ENCODE measurements at places on chromosomes 13 and 19. TPM values are rescaled to one million over a fixed set of nuclear protein-coding genes. Genes with fewer than 3 reads are reported as not detected.

DNA sequence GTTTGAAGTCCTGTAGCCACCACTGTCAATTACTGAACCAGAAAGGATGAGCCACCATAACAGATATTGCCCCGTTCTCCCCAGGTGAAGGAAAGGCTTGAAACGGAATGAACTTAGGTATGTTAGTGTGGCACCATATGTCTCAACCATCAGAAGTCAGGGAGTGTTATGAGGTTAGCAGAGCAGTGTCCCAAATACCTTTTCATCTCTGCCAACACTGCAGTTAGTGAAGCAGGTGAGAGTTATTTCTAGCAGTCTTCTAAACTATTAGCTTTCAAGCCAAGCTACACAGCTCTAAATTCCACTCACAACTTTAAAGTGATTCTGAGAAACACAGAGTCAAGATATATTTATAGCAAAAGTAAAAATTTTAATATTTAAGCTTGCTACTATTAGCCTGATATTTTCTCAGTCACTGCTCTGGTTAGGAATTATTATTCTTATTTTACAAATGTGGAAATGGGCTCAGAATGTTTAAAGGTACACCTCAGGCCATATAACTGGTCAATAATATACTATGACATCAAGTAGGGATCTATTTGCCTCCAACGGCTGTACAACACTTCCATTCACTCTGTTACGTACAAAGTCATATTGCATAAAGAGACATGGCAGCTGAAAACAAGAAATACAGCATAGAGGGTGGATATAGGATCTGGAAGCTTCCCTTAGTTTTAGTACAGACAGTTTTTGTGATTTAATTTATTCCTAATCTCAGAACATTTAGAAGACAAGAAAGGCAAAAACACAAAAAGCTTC is 1527.1 kb upstream of the PRR20A start:
- no peak overlapping the region for H3K27ac ChIP-seq
- no peaks in the 10 kb centered on the region for H3K4me1 ChIP-seq
- H3K27me3 ChIP-seq: no peaks in the 10 kb centered on the region
- no peaks in the 10 kb centered on the region for H3K36me3 ChIP-seq
- no peak overlapping the region for H3K4me3 ChIP-seq
- DNase-seq: no peak

- H3K27ac ChIP-seq: no peak overlapping the region
- no peak overlapping the region for H3K4me3 ChIP-seq
- peak; percentile 83 for DNase-seq
- H3K27me3 ChIP-seq: no peaks in the 10 kb centered on the region
- peaks cover 11% of the 10 kb centered on the region for H3K4me1 ChIP-seq
Measured at GRCh38 chr13:98445340-98446233, 131.3 kb downstream of the STK24 start.

DNA sequence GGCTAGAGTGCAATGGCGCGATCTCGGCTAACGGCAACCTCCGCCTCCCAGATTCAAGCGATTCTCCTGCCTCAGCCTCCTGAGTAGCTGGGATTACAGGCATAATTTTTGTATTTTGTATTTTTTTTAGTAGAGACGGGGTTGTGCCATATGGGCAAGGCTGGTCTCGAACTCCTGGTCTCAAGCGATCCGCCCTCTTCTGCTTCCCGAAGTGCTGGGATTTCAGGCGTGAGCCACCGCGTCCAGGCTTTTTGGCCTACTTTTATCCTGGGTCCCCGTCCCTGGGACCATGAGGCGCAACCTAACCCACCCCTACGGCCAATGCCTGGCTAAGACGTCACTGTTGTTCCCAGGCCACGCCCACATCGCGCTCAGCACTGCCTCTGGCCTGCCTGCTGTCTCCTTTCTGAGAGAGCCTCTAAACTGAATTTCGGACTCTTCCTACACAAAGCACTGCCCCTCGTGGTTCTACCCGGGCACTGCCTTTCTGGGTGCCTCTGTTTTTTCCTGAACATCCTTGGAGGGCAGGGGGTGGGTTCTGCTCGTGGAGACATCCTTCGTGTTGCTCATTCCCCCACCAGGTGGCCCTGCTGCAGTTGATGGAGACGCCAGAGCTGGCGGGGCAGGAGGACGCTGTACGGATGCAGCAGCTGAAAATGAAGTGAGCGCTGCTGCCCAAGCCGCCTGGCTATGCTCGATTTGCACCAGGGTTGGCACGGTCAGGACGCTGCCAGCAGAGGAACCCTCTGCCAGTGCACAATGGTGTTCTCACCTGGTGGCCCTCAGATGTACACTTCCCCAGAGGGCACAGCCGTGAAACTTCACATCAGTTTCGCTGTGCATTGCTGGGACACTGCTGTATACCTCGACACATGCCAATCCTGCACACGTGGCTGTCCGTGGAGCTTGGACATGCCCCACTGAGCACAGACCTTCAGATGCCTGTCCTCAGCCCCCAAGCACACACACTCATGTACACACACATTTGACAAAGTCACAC is 2.0 kb downstream of the REX1BD start:
- no peak overlapping the region for H3K4me3 ChIP-seq
- no peak overlapping the region for H3K27ac ChIP-seq
- no peaks in the 10 kb centered on the region for H3K27me3 ChIP-seq
- H3K4me1 ChIP-seq: peaks cover 31% of the 10 kb centered on the region
- peaks cover 21% of the 10 kb centered on the region for H3K36me3 ChIP-seq

The HIF3A gene
- not detected for total RNA-seq

The SLC7A10 gene
- total RNA-seq: not detected

GRCh38 chr19:11832253-11832912 is 16.1 kb upstream of the ZNF439 start:
- no peaks in the 10 kb centered on the region for H3K27me3 ChIP-seq
- H3K27ac ChIP-seq: no peak overlapping the region
- H3K4me1 ChIP-seq: no peaks in the 10 kb centered on the region
- H3K4me3 ChIP-seq: no peak overlapping the region

The IGFL3 gene
- not detected for total RNA-seq

The ZNF135 gene
- not detected for total RNA-seq

DNA sequence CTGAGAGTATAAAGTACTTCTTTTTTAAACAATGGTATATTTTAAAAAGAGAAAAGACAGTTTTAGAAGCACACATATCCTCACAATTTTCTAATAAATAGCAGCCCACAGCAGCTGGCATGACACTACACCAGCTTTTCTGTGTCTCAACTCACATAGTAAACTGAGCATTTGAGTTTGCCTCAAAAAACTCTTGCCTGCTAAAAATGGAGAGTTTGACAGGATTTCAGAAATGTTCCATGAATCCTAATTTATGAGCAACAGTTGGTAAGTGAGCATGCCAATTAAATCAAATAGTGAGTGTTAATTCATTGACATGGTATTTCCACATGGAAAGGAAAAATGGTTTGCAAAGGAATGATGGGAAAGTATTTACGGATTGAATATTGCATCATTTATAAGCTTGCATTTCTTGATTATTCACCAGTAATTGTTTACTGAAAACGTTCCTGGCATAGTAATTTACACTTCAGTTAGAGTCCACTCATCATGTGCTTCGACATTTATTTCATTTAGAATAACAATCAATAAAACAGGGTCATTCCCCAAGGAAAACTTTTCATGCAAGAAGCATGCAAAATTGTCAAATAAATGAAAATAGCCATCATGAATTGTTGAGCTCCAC is 323.0 kb downstream of the EFNB2 start:
- H3K4me1 ChIP-seq: no peaks in the 10 kb centered on the region
- H3K27me3 ChIP-seq: peaks cover 47% of the 10 kb centered on the region
- no peak overlapping the region for H3K4me3 ChIP-seq
- no peak for DNase-seq

DNA sequence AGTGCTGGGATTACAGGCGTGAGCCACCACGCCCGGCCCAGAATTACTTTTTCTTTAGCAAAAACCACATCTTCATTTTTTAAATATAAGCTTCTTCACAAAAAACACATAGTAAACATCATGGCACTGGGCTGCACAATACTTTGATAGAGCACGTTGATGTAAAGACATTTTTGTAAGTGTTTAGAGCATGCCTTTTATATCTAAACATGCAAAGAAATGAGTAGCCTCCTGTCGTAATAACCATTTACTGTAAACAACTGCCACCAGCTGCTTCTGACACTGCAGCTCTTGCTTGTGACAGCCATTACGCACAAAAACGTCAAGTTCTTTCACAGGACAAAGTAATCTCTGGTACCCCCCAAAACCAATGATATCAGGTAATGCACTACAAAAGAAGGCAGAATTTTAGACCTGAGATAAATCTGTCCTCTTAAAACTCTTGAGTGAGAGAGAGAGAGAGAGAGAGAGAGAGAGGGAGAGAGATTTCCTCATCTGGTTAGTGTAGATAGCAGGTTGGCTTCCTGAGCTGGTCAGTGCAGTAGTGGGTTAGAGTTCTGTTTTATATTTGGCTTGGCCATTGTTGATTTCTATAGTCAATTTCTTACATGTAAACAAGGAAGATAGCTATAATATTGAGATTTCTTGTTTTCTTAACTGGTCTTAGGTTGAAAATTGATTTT is 6.7 kb upstream of the ZNF548 start:
- no peaks in the 10 kb centered on the region for H3K4me1 ChIP-seq

The RNF17 gene
- total RNA-seq: not detected

- no peaks in the 10 kb centered on the region for H3K4me1 ChIP-seq
- H3K36me3 ChIP-seq: peaks cover 12% of the 10 kb centered on the region
Measured at GRCh38 chr19:48186541-48186991, 16.1 kb downstream of the ZSWIM9 start.

The CGB1 gene
- total RNA-seq: 1.00 TPM

DNA sequence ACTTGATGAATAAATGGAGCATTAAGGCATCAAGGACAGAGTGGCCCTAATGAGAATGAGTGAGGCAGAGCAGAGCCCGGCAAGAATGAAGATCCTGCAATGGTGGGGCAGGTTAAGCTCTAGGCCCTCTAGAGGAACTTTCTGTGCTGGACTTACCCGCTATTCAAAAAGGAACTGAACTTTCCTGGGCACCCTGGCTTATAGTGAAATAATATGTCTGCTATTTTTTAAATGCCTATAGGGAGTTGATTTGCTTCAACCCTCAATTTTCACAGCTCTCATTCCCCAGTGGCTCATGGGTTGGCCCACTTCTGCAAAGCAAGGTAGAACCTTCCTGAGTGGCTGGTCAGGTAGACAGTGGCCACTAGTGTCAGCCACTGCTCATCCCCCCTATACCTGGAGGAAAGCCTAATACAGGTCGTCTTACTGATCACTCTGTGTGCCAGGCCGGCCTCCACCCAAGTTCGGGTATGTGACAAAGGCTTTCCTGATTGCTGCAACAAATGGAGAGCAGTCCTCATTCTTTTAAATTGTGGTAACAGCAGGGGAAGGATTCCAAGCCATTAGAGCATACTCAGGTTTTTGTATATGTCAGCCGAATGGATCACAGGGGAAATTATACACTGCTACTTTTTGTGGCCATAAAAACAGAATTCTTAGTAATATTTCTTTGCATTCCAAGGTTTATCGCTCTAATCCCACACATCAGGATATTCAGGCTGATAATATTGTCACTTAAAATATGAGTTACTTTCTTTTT is 103.0 kb downstream of the KL start:
- H3K36me3 ChIP-seq: peaks cover 64% of the 10 kb centered on the region
- H3K27ac ChIP-seq: no peak overlapping the region
- H3K4me1 ChIP-seq: peaks cover 32% of the 10 kb centered on the region
- no peak overlapping the region for H3K4me3 ChIP-seq
- no peaks in the 10 kb centered on the region for H3K27me3 ChIP-seq

The PKN1 gene
- total RNA-seq: 75.2 TPM

The MADCAM1 gene
- total RNA-seq: not detected

The CGB5 gene
- total RNA-seq: not detected

DNA sequence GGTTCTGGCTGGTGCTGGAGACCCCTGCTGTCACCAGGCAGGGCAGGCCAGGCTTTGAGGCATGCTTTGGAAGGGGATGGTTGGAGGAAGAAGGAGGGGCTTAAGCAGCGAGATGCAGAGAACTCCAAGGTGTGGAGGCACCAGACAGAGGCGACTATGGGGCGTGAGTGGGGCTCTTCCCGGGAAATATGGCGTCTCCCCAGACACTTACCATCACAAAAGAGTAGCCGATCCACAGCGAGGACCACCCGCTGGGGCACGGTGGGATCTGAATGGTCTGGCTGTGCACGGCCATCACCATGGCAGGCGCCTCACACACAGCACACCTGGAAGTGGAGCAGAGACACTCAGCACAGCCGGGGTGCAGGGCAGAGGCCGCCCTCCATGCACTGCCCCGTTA is 151.9 kb downstream of the COL4A1 start:
- H3K4me3 ChIP-seq: no peak overlapping the region
- H3K36me3 ChIP-seq: peaks cover 90% of the 10 kb centered on the region
- DNase-seq: no peak
- H3K27ac ChIP-seq: no peak overlapping the region
- no peaks in the 10 kb centered on the region for H3K27me3 ChIP-seq
- no peaks in the 10 kb centered on the region for H3K4me1 ChIP-seq

The OR10H1 gene
- total RNA-seq: not detected

- H3K27me3 ChIP-seq: peaks cover 4% of the 10 kb centered on the region
- no peak overlapping the region for H3K27ac ChIP-seq
- no peaks in the 10 kb centered on the region for H3K36me3 ChIP-seq
- H3K4me1 ChIP-seq: no peaks in the 10 kb centered on the region
- DNase-seq: peak; percentile 18
Measured at GRCh38 chr19:13366529-13367143, 139.6 kb downstream of the CACNA1A start.

GRCh38 chr13:70253411-70253810 is 145.2 kb upstream of the KLHL1 start:
- no peak overlapping the region for H3K4me3 ChIP-seq
- DNase-seq: no peak
- no peaks in the 10 kb centered on the region for H3K36me3 ChIP-seq
- H3K27me3 ChIP-seq: no peaks in the 10 kb centered on the region

DNA sequence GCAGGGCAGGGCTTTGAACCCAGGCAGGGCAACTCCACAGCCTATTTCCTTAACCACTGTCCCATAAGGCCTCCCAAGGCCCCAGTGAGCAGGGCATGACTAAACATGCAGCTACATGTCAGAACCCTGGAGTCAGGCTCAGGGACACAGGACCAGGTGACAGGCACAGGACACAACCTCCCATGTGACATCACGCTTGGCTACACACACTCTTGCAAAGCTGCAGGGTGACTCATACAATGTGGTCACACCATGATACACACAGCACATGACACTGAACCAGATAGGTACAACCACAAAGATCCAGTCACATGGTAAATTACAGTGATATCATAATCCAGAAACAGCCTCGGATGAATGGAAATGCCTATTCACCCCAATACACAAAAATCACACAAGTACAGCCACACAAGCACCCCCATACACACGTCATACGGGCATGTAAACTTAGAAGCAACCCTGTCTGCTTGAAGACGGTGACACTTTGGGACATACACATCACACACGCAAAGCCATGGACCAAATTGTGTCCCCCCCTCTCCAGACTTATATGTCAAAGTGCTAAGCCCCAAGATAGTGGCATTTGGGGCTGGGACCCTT is 14.5 kb downstream of the KLK4 start:
- DNase-seq: no peak
- no peaks in the 10 kb centered on the region for H3K27me3 ChIP-seq
- no peak overlapping the region for H3K4me3 ChIP-seq
